ENCODE measurements at places on chromosomes 5 and 9. TPM values are rescaled to one million over a fixed set of nuclear protein-coding genes. Genes with fewer than 3 reads are reported as not detected.

DNA sequence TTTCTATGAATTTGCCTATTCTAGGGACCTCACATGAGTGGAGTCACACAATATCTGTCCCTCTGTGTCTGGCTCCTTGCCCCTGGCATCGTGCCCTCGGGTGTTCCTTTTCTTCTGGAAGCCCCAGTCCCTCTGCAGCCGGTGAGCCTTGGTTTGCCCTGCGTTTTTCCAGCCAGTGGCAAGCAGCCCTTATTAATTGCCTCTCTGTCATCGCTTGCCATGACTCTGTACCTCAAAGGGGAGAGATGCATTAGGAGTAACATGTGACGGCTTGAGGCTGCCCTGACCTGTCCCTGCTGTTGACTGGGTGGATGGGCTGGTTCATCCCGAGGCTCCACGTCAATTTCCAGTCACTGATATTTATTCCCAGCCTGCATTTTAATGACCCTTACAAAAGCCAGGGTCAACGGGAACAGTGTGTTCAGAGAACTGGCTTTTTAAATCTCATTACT is 87.3 kb downstream of the CFAP90 start:
- peak; percentile 26 for DNase-seq

DNA sequence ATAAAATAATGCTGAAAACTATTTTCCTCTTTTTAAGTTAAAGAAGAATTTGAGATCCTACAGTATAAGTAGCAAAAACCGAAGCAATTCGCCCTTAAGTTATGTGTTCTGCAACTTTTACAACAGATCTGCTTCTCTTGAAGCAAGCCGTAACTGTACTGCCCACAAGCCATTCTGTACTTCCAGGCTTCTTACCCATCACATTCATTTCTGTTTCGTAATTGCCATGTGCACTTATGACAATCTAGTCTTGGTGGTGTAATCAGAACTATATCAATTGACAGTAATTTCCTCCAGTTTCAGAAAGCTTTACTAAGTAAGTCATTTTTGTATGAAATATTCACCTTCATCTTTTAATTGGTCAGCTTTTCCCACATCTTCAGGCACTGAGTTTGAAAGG is 13.8 kb downstream of the SGTB start:
- DNase-seq: no peak

DNA sequence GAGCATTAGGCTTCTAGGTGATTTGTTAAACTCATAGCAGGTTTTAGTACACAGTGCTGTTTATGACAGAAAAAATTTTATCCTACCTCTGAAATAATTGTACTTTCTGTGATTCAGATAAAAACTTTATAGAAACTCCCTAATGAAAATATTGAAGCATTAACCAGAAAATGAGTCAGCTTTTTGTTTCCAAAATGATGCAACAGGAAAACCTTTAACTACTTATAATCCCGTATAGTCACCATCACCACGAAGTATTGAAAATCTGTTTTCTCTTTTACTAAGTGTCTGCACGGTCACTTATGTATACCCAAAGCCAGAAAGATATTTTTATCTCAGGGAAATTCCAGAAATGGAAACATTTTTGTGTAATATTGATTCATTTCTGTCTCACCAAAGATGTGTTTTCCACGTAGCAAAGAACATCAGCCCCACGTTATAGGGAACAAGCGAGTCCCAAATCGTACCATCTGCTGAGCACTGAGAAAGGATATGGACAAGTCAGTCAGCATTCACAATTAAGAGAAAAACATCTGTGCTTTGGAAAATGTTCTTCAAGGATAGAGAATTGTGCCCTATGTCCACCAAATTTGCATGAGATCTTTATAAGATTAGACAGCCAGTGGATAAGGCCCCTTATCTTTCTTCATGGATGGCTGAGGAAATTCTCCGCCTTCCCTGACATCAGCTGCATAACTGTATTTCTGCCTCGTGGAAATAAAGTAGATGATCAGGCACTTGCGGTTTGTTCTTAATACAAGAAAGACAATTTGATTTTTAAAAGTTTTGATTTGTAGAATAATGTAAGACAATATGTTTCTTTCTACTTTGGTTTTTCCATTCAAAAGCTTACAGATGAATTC is 41.9 kb downstream of the TNFAIP8 start:
- no peak for DNase-seq

The EPB41L4A gene
- 9.4 TPM for total RNA-seq

Data from adrenal gland (tissue), 19 donors.